ENCODE measurements at places on chromosomes 2 and 18.

DNA sequence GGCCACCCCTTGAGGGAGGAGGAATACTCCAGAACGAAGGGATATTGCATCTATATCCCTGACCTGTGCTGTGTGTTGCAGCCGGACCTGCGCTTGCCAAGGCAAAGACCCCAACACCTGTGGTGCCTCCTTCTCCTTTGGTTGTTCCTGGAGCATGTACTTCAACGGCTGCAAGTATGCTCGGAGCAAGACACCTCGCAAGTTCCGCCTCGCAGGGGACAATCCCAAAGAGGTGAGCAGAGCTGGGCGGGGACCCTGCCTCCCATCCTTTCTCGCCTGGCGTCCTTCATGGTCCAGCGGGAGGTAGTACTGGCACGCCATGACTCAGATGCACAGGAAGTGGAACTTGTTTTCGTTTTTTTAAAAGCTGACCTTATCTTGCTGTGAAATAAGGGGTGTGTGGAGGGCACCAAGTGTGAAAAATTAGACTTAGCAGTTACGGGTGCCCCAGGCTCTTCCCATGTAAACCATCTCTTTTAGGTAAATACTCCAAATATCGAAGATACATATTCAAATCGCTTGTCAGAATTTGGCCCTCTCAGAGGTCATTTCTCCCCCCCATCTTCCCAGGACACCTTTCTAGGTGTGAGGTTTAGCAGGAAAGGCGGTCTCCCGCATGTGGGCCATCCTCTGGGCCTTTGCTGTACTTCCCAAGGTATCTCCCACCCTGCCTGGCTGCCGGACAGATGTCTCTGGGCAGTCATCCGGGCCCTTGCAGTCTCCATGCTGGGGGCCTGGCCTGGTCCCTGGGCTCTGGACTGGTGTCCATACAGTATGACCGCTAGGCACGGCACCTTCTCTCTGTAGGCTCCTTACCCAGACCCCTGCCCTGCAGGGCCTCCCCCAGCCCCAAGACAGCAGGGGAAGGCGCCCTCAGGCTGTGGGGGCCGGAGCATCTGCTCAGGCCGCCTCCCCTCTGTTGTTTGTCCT, 57.6 kb downstream of the BOLA3 start:
- no peak for DNase-seq

DNA sequence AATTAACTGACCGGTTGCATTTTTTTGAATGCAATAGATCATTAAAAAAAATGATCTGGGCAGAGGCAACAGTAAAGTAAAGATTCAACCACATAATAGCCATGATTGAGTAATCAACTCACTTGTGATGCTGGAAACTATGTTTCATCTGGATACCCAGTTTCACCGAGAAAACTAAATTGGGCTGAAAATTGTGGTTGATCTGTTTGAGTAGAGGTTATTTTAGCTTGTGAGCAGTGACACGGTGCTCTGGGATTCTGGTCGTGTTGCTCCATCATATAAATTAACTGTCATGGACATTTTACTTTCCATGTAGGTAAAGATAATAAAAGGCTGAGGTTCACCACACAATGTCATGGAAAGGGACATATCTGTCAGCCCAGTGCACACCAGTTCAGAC, 58.7 kb downstream of the CD226 start:
- DNase-seq: no peak

- DNase-seq: no peak
Observed at GRCh38 chr2:201938156-201938775, 95.4 kb upstream of the FZD7 start.

DNA sequence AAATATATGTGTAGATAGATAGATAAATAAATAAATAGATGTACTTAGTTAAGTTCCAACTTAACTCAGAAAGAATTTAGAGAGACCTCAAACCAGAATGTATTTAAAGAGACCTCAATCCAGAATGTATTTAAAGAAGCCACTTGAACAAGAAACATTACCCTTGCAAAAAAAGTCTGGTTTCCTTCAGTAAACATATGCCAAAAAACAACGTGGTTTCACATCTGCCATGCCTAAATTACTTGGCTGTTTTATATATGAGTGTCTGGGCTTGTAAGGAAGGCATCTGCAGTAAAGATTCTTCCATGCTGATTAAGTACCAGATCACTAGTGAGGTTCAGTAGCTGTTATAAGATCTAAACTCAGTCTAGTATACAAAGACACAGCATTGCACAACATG, 29.1 kb upstream of the RPE start:
- DNase-seq: no peak

Measured in cortex of kidney (tissue), 1 donor.